ENCODE measurements at places on chromosomes 2 and 18. TPM values are rescaled to one million over a fixed set of nuclear protein-coding genes. Genes with fewer than 3 reads are reported as not detected.

Gene CCDC150
- 5.6 TPM for total RNA-seq

Gene LOXHD1
- 0.77 TPM for total RNA-seq

Gene CDH7
- 40.7 TPM for total RNA-seq

Gene CIB4
- total RNA-seq, result not detected

Gene CTAGE1
- not detected for total RNA-seq

Gene SIX3
- total RNA-seq, result 35.2 TPM

Gene MYO1B
- 150 TPM for total RNA-seq

Gene TDRD15
- total RNA-seq, result not detected

Gene THUMPD2
- total RNA-seq, result 39.8 TPM

Gene IL1F10
- total RNA-seq, result not detected

Gene FRZB
- total RNA-seq, result 66.1 TPM

Gene LYG1
- 1.5 TPM for total RNA-seq

Gene RSAD2
- total RNA-seq, result 7.9 TPM

Gene TP53I3
- 40.7 TPM for total RNA-seq

Gene HRH4
- total RNA-seq, result not detected
